ENCODE measurements at places on chromosomes 16 and 17.

- DNase-seq = no peak
Observed at GRCh38 chr17:10156599-10156947, 41.8 kb downstream of the GAS7 start.

GRCh38 chr16:20364051-20364450, 11.5 kb upstream of the UMOD start:
- no peak for DNase-seq

DNA sequence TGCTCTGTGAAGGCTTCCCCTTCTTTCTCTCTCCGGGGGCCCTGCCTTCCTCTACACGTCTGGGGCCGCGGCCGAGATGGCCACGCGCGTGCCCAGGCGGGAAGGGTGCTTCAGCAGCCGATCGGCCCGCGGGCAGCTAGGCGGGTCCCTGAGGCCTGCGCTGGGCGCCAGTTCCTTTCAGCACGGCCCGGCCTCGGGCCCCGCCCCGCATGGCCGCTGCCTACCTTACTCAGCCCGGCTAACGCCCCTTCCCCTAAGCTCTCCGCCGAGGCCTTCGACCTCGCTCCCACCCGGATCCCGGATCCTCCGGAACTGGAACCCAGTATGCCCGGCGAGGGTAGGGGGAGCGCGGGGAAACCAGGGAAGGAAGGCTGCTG, 335 bp downstream of the TMEM11 start:
- DNase-seq = no peak

- DNase-seq = no peak
Observed at GRCh38 chr17:4543557-4544026, 11.6 kb downstream of the MYBBP1A start.

DNA sequence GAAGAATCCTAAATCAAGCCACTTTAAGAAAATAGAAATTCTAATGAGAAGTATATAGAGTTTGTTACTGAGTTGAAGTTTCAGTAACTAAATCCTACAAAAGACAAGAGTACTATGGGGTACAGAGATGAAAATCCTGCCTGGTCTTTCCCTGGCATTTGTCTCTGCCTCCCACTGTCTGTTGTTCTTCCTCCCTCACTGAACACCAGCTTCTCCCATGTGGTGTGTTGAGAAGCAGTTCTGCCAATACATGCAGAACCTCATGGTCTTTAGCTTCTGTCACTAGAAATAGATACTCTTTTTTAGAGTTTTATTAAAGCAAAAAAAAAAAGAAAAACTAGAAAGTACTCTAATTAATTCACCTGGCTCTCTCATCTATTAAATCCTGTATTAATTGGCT, 664.4 kb downstream of the CDH8 start:
- no peak for DNase-seq

GRCh38 chr17:44557651-44558285, 484 bp downstream of the FZD2 start:
- DNase-seq = no peak

DNA sequence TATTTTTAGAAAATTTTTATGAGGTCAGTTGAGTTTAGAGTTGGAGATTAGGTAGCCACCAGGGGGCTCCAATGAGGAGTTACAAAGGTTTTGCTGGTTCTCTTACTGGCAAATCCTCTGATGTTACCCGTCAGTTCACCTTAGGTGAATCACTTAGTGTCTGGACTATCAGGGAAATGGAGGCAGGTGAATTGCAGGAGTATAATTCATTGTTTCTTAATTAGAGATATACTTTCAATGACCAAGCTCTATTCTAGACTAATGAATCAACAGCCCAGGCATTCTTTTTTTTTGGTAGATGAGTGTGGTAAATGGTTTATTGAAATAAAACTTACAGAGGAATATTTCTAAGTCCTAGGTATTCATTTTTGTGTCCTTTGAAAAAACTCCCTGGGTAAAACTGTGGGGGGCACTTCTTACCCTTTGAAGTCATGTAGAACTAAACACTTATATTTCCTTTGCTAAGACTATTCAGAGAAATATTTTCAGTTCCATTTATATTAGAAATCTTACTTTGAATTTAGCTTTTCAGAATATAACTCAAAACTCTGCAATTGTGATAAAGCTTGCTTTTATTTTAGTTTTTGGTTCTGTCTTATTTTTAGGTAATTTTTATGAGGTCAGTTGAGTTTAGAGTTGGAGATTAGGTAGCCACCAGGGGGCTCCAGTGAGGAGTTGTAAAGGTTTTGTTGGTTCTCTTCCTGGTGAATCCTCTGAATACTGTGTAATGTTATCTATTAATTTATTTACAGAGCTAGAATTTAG, 17.7 kb downstream of the PSMD11 start:
- DNase-seq = peak; percentile 24

All from NCI-H1048 (cell line).